ENCODE measurements at places on chromosomes 2 and 18.

DNA sequence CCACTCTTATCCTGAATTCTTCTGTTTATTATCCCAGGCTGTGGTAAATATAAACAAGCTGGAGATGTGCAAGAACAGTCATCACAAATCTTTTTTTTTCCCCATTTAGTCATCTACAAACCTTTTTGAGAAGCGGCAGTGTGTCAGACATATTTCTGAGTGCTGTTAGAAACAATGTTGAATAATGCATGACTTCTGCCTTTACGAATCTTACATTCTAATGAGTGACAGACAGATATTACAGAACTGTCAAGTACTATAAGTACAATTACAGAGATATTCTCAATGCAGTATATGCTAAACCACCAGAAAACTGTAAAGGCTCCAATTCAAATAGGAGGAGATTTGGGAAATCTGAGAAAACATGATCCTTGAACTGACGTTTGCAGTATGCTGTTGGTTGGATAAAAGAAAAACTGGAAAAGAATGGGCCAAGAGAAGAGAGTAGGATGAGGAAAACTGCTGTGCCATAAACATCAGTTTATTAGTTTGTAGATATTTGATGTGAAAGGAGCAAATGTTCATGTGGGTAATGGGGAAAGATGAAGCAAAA is 379.5 kb upstream of the SLC8A1 start:
- no peak for DNase-seq

GRCh38 chr2:231369580-231370428 is 25.7 kb upstream of the B3GNT7 start:
- no peak for DNase-seq

DNA sequence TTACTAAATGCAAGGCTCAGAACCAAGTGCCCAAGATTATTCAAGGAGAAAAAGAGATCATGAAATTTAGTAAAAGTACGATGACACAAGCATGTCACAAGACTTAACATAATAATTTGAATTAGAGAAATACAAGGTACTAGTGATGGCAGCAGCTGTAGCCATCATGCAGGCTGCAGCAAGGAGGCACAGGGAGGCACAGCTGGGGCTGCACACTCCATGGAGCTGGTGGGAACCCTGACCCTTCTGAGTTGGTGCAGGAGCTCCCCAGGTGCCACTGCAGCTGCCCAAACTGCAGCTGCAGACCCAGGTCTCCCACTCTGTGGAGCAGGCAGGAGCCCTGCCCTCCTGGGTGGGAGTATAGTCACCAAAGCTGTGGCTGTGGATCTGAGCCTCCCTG is 46.0 kb downstream of the COL3A1 start:
- DNase-seq, result no peak

GRCh38 chr2:174012347-174013314 is 47.5 kb upstream of the SP3 start:
- DNase-seq, result peak; percentile 44

DNA sequence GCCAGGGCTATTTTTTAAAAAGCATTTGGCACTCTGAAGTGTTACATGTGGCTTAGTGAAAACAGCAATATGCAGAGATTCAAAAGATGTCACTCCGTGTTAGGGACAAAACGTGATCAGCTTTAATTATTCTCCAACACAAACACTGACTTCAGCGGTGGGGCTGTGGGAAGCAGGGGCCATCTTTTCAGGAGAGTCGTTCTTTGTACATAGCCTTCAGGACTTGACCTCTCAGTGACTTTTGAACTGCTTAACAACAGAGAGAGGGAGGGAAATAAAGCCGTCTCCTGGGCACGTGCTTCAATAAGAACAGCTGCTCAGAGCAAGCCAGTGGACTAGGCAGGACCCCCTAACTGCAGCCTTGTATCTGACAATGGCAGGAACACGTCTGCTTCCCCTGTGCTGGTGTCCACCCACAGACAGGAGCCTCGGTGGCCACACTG is 95.0 kb upstream of the HDAC4 start:
- DNase-seq, result no peak

DNA sequence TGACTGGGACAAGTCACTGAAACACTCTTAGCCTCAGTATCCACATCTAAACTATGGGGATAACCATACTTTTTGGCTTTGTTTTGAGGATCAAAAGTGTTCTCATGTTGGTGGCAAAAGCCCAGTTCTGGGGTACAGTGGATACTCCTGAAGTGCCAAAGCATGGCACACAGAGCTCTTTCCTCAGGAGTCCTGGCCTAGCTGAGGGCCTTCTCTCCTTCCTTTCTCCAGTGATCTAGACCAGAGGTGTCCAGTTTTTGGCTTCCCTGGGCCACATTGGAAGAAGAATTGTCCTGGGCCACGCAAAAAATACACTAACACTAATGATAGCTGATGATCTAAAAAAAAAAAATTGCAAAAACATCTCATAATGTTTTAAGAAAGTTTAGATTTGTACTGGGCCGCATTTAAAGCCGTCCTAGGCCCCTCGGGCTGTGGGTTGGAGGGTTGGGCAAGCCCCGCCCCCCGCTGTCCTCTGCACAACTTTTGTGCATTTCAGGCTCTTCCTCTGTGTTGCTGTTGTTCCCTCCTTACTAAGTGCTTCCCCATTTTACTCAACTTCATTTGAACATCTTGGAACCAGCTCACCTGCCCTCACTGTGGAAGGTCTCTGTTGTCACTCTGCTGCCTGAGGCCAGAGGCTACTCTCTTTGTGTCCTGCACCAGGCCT is 337.0 kb downstream of the CYRIA start:
- DNase-seq, result no peak

- no peak for DNase-seq
Measured at GRCh38 chr18:68733707-68734106, 18.8 kb upstream of the TMX3 start.

DNA sequence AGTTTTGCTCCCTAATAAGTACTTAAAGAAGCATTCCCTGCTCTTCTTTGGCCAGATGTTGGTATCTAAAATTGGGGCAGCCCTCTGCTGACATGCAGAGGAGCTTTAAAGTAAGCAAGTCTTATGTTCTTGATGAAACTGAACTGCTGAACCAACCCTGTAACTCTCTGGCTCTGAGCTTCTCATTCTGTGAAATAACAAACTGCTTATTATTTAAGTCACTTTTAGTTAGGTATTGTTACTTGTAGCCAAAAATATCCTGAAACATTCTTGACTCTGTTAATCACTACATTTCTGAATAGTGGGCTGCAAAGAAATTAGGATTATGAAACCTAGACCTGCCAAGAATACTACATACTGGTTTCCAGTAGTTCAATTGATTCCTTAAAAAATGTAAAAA is 15.5 kb downstream of the PPP3R1 start:
- no peak for DNase-seq

GRCh38 chr2:237616734-237617586 is 10.4 kb upstream of the LRRFIP1 start:
- no peak for DNase-seq

DNA sequence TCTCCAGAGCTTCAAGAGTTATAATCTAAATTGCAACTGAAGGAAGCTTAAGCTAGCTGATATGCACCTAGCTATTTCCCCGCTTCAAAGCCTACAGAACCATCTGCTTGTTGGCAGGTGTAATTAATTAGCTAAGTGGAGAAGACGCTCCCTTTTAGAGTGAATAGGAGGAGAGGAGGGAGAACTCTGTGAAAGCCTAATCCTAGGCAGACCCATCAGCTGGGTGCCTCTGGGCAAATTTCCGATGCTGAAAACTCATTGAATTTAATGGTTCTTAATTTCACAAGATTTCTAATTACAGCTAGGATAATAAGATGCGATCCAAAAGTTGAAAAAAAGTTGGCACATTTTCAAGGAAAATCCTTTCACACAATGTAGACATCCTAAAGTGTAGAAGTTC is 735.9 kb downstream of the ERBB4 start:
- DNase-seq, result no peak

- peak; percentile 31 for DNase-seq
Measured at GRCh38 chr2:160666154-160667060, 172.8 kb upstream of the RBMS1 start.

- no peak for DNase-seq
Measured at GRCh38 chr2:230739961-230740360, 27.3 kb downstream of the CAB39 start.

GRCh38 chr2:184141866-184142265 is 456.5 kb upstream of the ZNF804A start:
- DNase-seq, result no peak

GRCh38 chr2:12177455-12178288 is 431.2 kb downstream of the LPIN1 start:
- no peak for DNase-seq

DNA sequence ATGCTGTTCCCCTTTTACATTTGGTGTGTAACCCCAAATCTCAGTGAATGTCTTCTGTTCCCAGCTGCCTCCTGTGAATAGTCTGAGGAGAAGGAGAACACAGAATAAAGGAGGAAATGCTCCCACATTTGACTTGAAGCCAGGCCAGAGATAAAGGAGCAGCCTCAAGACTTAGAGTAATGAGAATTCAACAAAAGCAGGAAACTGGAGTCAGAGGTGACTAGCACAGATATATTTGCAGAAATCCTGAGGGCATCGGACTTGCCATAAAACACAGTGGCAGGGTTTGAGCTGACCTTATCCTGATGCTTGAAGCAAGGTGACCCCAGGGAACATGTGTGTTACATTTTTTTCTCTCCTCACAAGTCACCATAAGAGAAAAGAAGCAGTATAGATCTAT is 291.4 kb upstream of the RND3 start:
- DNase-seq, result no peak

GRCh38 chr2:27313882-27314645 is 5.8 kb upstream of the UCN start:
- DNase-seq, result no peak

GRCh38 chr2:240618776-240619175 is 6.5 kb upstream of the GPR35 start:
- no peak for DNase-seq

Data from CD8-positive, alpha-beta T cell (primary cell).